ENCODE measurements at places on chromosomes 2 and 18. TPM values are rescaled to one million over a fixed set of nuclear protein-coding genes. Genes with fewer than 3 reads are reported as not detected.

GRCh38 chr2:49532702-49533101, 378.4 kb upstream of the FSHR start:
- DNase-seq = no peak

GRCh38 chr2:238938003-238938400, 90.1 kb downstream of the TWIST2 start:
- peak; percentile 50 for DNase-seq

DNA sequence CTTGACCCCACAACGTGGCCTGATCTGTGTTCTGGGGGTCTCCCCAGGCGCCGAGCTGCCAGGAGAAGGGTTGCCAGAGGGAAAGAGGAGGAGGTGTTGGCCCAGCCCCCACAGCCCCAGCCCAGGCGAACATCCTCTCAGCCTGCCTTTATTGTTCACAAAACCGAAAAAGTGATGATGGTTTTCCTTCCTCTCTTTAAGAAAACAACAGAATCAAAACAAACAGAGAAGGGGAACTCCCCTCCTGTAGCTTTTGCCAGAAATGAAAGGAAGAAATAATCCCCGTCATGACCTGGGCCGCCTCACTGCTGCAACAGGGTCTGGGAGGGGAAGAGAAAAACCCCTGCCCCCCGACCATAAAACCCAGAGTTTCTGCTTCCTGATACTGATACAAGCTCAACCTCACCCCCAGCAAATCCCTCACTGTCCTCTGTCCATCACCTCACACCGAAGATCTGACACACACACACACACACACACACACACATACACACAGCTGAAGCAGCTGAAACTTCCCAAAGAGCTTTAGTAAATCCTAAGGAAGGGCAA, 52.0 kb downstream of the ZFP36L2 start:
- no peak for DNase-seq

- DNase-seq = no peak
Observed at GRCh38 chr18:12811191-12811950, 72.7 kb downstream of the PTPN2 start.

DNA sequence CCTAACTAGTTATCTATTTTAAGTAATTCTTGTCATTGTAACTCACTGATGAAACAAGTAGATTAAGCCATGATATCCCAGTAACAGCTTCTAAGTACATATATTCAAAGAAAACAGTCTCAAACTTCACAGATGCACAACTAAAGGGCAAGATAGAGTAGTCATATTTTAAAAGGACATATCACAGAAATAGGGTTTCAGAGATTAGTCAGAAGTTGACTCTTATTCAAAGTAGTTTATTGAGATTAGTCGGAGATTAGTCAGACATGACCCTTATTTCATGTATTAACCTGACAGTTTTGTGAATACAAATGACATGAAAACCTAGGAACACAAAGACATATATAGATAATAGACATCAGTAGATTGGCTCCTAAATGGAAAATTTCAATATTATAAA, 15.9 kb upstream of the CHAC2 start:
- DNase-seq = no peak

- DNase-seq = no peak
Observed at GRCh38 chr2:70684846-70685622, 83.0 kb downstream of the ADD2 start.

GRCh38 chr2:163723881-163724280, 11.9 kb downstream of the FIGN start:
- no peak for DNase-seq

- DNase-seq = no peak
Observed at GRCh38 chr18:12895626-12896025, 11.6 kb upstream of the PTPN2 start.

DNA sequence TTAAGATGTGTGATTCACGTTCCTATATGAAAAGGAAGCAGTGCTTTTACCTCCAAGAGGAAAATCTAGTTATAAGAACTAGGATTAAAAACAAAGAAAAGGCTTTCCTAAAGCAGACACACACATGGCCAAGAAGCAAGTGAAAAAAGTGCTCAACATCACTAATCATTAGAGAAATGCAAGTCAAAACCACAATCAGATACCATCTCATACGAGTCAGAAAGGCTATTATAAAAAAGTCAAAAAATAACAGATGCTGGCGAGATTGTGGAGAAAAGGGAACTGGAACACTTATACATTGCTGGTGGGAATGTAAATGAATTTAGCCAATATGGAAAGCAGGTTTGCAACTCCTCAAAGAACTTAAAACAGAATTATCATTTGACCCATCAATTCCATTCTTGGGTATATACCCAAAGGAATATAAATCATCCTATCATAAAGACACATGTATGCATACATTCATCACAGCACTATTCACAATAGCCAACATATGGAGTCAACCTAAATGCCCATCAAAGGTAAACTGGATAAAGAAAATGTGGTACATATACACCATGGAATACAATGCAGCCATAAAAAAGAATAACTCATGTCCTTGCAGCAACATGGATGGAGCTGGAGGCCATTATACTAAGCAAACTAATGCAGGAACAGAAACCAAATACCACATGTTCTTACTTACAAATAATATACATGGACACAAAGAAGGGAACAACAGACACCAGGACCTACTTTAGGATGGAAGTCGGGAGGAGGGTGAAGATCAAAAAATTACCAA, 285.3 kb downstream of the RAD51AP2 start:
- no peak for DNase-seq

GRCh38 chr2:128562471-128563347, 244.0 kb upstream of the HS6ST1 start:
- no peak for DNase-seq

DNA sequence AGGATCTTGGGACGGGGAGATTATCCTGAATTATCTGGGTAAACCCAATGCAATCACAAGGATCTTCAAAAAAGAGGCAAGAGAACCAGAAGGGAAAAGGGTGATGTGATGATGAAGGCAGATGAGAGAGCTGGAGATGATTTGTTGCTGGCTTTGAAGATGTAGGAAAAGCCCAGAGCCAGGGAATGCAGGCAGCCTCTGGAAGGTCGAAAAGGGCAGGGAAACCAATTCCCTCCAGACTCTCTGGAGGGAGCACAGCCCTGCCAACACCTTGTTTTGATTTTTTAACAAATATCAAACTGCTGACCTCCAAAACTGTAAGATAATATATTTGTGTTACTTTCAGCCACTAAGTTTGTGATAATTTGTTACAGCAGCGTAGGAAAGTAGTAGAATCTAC, 48.9 kb upstream of the IL1R2 start:
- no peak for DNase-seq

DNA sequence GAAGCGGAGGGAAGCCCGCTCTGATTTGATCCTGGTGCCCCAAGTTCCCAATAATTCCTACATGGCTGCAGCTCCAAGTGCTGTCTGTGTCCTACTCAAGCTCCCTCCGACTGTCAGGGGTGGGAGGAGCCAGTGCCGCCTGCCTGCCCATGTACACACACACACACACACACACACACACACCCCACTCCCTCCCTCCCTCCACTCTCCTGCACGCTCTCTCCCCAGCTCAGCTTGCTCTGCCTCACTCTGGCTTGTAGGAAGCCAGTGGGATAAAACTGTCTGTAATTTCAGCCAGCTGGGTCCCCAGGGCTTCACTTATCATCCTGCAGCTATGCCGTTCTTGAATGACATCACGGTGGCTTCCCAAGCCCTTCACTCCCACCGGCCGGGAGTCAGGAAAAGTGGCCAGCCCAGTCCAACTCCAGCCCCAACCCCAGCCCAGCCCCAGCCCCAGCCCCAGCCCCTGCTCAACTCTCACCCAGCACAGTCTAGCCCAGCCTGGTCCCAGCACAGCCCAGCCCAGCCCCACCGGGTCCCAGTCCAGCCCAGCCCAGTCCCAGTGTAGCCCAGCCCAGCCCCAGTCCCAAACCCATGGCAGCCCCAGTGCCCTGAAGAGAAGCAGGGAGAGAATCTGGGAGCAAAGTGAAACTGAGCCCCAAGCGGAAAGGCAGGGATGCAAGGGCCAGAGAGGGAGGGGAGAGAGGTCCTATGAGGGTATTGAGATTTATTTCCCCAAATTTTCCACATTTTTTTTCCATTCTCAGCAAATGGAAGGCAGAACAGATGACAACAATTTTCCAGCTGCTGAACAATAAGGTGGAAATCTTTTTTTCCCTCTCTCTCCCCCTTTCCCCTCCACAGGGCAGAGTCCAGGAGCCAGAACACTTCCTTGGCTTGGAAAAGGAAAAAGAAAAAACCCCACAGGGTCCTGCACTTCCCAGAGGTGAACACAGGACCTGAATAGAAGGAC, 144.0 kb downstream of the TNS1 start:
- DNase-seq = peak; percentile 95

GRCh38 chr18:33201509-33201926, 239.0 kb downstream of the CCDC178 start:
- no peak for DNase-seq

- no peak for DNase-seq
Observed at GRCh38 chr2:236554629-236555282, 14.9 kb upstream of the ACKR3 start.

- DNase-seq = no peak
Observed at GRCh38 chr18:63046375-63046774, 273.2 kb downstream of the BCL2 start.

DNA sequence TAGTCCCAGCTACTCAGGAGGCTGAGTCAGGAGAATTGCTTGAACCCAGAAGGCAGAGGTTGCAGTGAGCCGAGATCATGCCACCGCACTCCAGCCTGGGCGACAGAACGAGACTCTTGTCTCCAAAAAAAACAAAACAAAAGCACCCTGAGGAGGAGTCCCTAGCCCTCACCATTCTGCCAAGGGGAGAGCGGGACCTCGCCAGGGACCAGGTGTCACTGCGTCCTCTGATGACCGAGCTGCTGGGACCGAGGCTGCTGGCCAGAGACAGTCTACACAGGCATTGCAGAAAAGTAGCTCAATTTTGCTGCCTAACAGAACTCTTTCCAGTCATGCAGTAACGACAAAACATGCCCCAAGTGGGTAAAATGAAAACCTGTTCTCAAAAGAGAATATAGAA, 18.4 kb downstream of the NCK2 start:
- no peak for DNase-seq

DNA sequence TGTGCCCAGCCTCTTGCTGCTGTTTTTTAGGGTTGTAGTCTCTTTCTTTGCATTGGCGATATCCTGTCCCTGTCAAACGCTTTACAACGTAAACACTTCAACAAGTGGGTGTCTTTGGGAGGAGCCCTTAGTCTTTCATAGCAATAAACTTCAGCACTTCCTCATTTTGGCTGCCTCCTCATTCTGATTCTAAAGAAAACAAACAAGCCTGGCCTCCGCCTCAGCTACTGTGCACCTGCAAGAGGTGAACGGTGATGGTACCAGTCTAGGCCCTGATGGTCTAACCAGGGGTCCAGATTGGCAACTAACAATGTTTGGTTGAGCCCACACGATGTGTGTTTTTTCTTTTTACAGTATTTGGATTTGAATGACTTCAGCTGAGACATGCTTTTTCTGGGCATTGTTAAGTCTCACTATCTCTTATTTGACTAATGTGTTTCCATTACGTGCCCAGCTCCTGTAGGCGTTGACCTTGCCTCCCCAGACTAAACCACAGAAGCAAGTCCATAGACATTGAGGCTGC, 53.2 kb upstream of the CUL3 start:
- DNase-seq = no peak

DNA sequence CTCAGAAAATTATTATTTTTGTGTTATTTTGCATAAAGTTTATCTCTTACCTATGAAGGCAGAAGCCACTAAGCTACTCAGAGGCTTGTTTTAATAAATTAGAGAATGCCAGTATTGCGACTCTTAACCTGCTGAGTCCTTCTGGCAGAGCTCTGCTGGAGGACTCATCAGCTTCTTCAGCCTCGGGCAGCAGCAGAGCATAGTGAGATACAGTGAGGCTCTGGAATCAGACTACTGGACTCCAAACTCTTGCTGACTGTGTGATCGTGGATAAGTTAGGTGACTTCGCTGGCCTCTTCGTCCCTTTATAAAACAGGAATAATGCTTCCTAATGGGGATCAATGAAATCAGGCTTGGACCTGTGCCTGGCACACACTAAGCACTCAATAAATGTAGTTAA, 1.7 kb downstream of the PTRHD1 start:
- no peak for DNase-seq

DNA sequence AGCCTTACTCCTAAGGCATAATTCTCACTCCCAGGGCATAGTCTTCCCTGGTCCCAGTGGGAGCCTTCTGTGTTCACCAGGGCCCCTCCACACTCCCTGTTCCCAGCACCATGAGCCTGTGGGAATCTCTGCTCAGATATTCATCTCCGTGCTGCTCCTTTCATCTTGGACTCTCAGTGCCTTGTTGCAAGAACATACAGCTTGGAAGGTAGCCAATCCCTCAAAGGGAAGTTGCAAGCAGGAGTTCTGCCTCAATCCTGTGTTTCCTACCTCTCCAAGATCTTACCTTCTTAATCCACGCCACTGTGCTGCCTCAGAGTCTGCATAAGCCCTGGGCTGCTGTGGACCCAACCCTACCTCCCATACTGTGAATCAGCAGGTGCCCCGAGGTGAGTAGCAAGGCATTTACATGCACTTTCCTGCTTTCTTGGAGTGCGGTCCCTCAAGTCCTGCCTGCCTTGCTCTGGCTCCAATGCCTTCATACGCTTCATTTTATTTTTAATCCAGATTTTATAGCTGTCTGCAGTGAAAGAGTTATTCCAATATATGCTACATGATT, 413.8 kb upstream of the RAB6C start:
- DNase-seq = no peak

DNA sequence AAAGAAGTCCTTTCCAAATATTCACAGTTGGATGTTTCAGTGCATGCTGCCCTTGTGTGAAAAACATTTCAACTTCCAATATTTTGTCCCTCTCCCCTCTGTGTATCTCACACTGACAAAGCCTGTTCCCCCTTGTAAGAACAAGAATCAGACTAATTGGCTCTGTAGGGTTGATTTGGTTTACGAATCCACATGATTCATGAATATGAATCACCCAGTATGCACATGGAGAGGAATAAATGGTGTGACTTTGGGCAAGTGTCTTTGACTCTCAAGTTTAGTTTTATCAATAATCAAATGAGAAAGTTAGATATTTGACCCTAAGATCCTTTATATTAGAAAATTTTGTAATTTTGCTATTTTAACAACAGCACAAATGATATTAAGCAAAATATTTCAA, 9.3 kb upstream of the CDH20 start:
- DNase-seq = no peak

GRCh38 chr2:64124571-64124970, 19.6 kb downstream of the PELI1 start:
- no peak for DNase-seq

DNA sequence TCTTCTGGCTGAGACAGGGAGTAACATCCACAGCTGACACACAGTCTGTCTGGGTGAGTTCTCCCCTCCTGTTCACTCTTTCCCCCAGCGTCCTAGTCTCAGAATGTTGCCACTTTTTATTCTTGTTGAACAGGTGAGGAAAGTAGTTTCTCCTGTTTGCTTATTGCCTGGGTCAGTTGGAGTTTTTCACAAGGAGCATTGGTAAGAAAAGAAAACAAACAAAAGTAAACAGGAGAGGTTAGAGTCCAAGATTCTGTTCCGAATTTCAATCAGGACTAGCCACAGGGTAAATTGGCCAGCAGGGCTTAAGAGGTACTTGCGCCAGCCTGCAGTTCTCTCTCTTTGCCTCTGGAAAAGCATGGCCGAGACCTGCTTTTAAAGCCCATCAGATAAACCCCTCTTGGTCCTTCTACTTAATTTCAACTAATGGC, 255.0 kb upstream of the EPAS1 start:
- DNase-seq = no peak

Gene FBXO41
- 0.18 TPM for polyA plus RNA-seq

Gene NAB1
- polyA plus RNA-seq = 53.9 TPM

Gene TCF23
- polyA plus RNA-seq = 0.49 TPM

Gene ZNF396
- polyA plus RNA-seq = 0.96 TPM

Gene UGT1A8
- not detected for polyA plus RNA-seq

Gene CHN1
- polyA plus RNA-seq = 12.1 TPM

Gene EVX2
- not detected for polyA plus RNA-seq

Gene SLC38A11
- polyA plus RNA-seq = 0.20 TPM

Gene VWC2L
- not detected for polyA plus RNA-seq

Measured in forelimb muscle (tissue), 1 donor.